ENCODE measurements at places on chromosomes 1 and 21.

DNA sequence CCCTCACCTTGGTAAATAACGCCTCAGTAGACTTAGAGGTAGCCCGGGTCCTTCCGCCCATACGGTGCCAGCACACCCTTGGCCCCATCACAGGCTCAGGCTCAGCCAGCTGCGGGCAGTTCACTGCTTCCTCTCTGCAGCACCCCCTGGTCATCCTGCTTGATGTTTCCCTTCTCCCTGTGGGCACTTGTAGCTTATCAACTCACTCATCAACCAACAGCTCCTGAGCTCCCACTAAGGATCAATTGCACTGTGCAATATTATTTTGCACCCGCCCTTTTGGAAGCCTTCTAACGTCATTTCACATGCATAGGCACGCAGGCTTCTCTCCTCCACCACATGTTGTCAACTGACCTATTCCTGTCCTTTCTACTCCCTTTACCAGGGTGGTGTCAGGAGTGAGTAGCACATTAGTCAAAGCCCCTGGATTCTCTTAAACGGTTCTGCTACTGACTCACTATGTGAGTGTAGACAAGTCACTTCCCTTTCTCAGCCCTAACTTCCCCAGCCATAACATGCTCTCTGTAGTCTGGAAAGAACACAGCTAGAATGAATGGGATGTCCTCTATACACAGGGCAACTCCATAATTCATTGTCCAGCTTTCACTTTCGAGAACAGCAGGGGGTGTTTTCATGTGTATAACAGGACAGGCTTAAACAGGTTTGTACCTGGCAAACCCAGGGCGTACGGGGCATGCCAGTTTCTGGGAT, 47.1 kb upstream of the IRF2BP2 start:
- no peak for DNase-seq

DNA sequence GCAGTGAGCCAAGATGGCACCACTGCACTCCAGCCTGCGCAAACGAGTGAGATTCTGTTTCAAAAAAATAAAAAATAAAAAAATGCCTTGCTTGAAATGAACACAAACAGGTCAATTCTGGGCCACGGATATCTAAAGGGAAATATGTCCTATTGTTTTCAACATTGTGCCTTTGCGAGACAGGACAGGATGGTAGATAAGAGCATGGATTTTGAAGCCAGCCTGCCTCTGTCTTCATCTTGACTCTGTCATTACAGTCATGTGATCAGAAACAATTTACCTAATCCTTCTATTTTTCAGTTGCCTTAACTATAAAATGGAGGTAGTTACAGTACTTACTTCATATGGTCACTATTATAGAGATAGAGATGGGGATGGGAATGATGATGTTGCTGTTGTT, 56.7 kb upstream of the ZSWIM5 start:
- DNase-seq = no peak

GRCh38 chr1:154014154-154014907, 23.8 kb downstream of the RPS27 start:
- no peak for DNase-seq

DNA sequence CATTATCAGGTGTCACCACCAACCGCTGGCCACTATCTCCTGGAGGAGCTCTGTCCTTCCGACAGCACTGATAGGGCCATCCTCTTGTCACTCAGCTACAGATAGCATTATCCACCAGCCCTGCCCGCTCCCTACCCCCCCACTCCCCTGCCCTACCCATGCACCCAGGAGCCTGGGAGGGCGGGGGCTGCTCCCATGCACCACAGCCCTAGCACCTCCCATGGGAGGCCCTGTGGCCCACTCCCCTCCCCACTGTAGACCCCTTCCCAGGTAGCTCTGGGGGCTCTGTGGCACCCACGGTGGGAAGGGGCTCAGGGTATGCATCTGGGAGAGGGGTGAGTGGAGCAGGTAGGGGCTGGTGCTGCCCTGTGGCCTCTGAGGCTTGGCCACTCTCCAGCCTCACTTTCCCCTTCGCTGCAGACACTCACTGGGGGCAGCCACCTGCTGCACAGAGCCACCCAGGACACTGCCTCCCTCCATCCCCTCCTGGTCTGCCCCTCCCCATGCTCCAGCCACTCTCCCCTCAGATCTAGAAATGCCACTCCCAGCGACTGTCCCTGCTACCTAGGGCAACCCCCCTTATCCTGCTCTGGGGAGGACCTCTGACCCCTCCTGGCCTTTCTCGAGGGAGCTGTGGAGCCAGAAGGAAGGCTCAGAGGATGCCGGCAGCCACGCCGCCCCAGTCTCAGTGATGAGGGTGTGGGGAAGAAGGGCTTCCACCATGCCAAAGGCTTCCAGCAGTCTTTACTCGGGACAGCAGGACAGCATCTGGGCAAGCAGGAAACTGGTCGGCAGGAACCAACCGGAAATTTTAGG, 58.5 kb downstream of the WNT9A start:
- peak; percentile 91 for DNase-seq

GRCh38 chr1:202131956-202132821, 9.5 kb downstream of the GPR37L1 start:
- DNase-seq = no peak

DNA sequence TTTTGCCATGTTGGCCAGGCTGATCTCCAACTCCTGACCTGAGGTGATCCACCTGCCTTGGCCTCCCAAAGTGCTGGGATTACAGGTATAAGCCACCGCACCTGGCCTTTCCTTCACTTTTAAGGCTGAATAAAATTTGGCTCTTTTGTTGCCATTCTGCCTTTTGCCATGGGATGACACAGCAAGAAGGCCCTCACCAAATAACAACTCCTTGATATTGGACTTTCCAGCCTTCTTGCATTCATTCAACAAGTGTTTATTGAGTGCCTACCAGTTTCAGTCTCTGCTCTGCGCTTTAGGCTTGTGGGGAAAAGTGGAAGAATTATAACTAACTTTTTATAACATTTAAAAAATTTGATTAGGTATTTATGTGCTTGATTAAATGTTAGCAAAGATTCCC, 1.9 kb upstream of the NVL start:
- DNase-seq = no peak

GRCh38 chr21:27371975-27372331, 405.1 kb upstream of the ADAMTS5 start:
- DNase-seq = no peak

GRCh38 chr1:14543191-14543840, 55.2 kb upstream of the KAZN start:
- no peak for DNase-seq

DNA sequence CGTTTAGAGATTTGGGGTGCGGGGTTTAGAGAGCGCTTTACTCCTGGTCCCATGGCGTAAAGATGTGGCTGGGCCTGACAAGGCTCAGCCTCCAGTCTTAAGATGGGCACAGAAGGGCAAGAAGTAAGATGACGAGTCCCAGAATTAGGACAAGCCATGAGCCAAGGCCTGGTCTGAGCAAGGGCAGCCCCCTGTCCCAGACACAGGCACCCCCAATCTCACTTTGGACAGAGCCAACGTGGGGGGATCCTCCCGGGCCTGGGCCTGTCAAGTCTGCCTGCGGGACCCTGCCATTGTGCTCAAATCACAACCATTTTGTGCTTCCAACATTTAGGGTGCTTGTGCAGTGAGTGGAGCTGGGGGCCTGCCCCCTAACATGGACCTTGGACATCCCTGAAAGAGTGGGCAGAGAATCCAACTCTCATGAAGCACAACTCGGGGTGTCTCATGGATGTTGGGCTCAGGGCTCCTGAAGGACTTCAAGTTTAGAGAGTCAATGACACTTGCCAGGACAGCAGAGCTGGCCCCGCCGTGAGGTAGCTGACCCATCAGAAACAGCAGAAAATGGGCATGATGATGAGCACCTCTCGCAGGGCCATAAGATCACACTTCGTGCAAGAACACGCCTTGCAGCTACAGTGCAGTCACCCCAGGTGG, 52.6 kb downstream of the KIF21B start:
- DNase-seq = no peak

DNA sequence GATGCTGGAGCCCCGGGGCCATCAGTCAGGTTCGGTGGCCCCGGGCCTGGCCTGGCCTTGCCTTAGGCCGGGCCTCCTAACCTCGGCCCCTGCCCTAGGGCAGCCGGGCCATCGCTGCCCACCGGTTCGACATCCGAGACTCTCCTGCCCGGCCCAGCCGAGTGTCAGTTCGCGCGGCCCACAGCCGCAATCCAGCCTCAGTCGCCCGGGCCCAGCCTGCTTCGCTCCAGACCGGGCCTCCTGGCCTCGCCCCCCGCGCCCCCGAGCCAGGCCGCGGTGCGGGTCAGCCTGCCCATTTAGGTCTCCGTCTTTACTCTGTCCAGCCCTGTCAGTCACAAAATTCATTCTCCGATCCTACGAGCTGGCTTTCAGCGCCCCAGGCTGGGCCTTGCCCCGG, 777 bp downstream of the LRRC41 start:
- DNase-seq = peak; percentile 51

DNA sequence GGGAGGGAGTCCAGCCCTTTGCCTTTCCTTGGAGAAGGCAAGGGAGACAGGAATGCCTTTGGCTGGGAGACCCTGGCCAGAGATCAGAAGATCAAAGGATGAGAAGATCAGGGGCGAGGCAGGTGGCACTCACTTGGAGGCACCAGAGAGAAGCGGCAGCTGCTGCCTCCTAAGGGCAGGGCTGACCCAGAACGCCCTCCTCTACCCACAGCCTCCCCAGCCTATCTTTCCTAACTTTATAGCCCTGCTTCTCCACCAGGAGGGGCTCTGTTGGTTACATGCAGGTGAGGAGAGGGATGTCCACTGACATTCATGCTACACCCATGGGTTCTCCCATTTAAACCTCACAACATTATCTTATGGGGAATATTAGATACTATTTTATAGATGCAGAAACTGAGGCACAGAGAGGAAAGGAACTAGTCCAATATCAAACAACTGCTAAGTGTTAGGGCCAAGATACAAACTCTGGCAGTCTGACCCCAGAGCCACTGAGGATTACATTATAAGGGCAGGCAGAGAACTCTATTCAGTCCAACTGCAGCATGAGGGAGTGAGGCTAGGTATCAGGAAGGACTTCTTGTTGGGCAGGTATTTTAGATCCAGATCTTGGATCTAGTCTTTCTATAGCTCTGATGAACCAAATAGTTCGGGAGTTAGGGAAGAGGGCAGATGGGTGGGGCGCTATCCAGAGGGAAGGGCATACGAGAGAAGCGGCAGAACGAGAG, 19.9 kb downstream of the LGR6 start:
- DNase-seq = peak; percentile 36

DNA sequence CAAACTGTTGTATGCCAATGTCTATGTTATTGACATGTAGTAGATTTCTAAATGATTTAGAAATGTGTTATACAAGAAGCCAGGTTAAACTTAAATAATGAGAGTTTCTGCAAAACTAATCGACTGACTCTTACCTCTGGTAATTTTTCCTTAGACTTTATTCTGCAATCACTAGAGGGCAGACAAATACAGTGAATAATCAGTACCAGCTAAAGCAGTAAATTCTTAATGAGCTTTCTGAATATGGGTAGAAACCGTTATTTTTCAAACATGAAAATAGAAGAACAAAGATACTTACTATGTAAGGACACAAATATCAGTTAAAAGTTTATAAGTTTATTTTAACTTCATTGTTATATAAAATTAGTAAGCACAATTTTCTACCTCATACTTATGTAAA, 97.9 kb upstream of the RGS1 start:
- DNase-seq = no peak

GRCh38 chr1:170670802-170671628, 7.1 kb downstream of the PRRX1 start:
- peak; percentile 43 for DNase-seq

- no peak for DNase-seq
These were observed 3.2 kb downstream of the SON start for GRCh38 chr21:33546086-33546485.

DNA sequence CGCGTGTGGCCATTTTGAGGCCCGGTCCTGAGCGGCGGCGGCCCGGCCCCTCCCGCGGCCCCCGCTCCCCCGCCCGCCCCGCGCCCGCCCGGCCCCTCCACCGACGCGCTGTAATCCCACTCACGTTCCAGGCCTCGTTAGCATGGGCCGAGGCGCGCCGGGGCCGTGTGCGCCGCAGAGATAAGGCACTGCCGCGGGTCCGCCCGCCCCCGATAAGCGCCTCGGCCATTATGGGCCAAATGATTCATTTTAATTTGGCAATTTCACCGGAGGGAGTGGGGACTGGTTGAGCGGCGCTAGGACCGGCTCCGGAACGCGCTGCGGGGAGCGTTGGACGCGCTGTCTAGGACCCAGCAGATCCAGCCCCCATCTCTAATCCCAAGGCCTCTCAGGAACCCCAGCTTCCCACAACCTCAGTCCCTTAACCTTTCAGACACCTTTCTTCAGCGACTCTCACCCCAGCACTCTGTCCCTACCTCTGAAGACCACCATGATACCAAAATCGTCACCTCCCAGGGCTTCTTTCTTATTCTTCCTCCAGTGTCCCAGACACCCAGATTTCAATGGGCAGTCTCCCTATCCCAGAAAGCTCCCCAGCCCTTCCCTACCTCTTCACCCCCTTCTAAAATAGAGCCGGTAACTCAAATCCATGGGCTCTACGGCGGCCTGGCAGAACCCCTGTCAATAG, at the start of gene TAL1:
Gene TAL1 (minus strand): TSS at position 39 of the 688 bp plus-strand sequence. CDS start 6,337 bp downstream, outside the sequence.
- peak; percentile 94 for DNase-seq

DNA sequence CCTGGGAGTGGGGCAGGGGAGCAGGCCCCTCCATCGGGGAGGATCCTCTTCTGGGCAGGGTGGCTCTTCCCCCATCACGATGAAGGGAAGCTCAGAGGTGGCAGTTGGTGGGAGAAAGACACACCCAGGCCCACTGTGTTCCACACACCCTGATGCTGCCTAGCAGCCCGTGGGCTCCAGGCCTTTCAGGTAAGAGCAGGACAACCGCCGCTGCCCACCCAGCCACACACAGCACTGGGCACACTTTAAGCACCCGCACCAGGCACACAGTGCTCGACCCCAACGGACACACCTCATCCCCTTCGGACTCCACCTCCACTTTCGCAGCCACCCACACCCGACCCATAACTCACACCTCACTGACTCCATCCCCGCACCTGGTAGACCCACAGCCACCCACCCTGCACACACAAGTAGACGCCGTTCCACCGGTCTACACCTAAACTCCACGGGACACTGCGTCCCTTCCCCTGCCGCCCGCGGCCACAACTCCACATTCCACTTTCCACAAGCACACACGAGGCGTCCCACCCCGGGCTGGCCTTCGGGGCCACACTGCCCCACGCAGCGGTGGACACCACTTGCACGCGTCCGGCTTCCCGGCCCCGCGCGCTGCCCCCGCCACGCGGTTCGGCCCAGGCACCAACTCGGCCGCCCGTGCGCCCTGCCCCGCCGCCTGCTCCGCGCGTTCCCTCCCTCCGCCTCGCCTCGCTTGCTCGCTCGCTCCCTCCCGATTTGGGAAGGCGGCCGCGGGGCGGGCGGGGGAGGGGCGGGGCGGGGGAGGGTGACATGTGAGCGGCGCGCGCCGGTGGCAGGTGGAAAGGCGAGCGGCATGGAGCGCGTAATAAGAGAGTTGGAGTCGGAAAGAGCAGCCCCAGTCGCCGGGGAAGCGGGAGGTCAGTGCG, at the start of gene KCNQ4:
Gene KCNQ4 (plus strand): TSS at position 787 of the 905 bp plus-strand sequence. CDS start 307 bp downstream, outside the sequence.
- peak; percentile 79 for DNase-seq

DNA sequence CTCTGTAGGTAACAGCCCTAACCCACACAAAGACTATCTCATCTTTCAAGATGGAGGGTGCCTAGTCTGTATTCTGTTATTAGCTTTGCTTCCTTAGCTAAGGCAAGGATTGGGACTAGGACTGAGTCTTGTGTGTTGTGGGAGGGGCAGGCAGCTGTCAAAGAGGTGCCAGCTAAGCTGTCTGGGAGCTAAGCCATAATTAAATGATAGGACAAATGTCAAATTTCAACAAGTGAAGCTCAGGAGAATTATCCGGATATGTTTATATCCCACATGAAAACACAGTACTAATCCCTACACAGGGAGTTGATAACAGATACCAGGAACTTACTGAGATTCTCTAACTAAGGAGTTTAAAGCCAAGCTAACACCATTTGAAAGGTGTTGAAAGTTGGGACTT, 70.5 kb upstream of the NGF start:
- DNase-seq = no peak
